KG1 (cell line): ENCODE measurements at places on chromosomes 7 and 10.

DNA sequence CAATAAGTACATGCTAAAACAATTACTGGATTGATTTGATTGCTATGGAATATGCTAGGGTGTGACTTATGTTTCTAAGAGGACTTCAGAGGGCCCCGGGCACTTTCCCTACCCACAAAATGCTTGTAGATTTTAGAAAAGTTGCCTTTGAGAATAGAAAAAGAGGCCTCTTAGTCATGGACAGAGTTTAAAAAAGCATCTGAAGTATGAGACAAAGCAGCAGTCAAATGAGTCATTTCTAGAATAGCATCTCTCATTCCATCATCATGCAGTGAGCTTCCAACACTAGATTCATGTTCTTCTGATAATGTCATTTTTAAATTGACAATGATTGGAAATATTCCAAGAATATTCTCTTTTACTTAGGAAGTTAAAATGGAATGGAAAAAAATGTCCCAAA is 675.1 kb upstream of the PCDH15 start:
- DNase-seq = no peak

DNA sequence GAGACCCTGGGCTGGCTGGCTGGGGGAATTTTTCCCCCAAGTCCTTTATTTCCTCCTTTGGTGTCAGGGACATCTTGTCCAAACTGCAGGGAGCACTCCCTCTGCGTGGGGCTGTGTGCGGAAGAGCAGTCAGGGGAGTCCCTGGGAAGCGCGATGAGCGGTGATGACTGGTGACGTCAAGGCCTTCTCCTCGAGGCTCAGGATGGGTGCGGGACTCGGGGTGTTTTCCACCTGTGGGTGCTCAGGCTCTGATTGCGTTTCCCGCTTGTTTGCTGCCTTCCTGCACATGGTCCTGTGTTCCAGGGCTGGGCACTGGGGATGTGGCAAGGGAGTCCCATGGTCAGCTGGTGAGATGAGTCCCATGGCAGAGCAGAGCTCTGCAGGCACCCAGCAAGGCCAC is 101.2 kb downstream of the DOCK1 start:
- DNase-seq = no peak

DNA sequence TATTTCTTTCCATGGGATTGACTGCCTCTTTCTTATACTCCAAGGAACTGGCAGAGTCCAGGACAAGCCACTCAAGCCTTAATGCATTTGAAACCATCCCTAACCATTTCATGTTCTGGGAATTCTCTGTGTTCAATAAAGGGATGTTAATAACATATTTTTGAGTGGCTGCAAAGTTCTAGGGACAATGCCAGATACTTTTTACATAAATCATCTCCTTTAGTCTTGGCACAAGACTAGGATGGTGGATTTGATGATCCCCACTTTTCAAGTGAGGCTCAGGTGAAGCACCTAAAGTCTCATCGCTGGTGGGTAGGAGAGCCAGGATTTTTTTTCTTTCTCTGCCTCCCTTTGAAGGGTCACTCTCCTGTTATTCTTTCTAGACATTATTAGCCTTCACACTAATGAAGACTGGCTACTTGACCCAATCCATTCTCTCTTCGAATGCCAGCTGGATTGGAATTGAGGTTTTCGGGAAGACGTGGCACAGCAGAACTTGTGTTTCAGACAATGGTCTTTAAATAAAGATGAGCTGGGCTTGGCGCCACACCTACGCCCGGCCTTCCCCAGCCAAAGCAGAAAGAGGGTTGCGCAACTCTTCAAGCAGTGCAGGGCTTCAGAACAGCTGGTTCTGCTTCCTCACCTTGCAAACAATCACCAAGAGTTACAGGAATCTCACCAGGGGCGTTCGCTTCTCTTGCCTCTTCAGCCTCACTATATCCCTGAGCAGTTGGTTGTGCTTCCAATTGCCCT is 73.8 kb upstream of the BMPER start:
- no peak for DNase-seq

DNA sequence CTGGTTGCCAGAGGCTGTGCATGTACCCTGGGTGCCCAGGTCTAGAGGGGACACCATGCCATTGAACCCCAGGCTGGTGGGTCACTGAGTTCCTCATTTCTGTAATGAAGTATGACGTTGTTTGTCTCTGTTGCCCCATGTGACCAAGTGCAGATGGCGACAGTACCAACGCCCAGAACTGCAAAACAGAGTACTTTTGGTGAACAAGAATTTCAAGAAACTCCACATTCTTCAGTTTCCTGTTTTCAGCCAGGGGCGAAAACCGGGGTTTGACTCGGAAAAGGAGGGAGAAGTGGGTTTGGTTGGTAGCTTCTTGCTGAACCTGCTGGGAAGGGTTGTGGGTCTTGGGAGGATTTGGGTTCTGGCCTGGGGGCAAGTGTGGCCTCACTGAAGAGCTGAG is 18.2 kb downstream of the CYP17A1 start:
- DNase-seq = no peak

DNA sequence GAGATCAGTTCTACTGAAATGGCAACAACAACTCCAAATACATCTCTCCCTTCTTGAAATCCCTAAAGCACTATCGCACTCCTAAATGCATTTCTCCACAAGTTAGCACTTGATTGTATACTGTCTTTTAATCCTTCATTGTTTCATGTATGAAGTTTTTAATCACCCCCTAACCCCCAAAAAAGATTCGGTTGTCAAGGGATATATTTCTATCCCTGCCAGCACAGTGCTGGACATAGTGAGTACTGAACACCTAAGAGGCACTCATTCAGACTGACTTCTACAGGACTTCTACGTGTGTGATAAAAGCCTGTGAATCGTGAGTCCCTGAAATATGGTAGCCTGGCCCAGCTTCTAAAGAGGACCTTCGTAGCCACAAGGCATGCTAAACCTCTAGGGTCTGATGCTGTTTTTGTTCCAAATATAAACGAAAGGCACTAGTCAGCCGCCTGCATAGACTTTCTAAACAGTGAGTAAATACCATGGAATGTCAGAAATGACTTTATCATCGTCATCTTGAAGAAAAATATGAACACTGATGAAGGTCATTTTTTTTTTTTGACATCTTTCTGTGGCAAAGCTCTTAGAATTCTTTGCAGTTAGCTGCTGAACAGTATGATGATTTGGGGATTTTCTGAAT is 14.6 kb upstream of the ZSCAN21 start:
- no peak for DNase-seq

- DNase-seq = no peak
Observed at GRCh38 chr10:21990449-21990848, 13.1 kb downstream of the DNAJC1 start.

DNA sequence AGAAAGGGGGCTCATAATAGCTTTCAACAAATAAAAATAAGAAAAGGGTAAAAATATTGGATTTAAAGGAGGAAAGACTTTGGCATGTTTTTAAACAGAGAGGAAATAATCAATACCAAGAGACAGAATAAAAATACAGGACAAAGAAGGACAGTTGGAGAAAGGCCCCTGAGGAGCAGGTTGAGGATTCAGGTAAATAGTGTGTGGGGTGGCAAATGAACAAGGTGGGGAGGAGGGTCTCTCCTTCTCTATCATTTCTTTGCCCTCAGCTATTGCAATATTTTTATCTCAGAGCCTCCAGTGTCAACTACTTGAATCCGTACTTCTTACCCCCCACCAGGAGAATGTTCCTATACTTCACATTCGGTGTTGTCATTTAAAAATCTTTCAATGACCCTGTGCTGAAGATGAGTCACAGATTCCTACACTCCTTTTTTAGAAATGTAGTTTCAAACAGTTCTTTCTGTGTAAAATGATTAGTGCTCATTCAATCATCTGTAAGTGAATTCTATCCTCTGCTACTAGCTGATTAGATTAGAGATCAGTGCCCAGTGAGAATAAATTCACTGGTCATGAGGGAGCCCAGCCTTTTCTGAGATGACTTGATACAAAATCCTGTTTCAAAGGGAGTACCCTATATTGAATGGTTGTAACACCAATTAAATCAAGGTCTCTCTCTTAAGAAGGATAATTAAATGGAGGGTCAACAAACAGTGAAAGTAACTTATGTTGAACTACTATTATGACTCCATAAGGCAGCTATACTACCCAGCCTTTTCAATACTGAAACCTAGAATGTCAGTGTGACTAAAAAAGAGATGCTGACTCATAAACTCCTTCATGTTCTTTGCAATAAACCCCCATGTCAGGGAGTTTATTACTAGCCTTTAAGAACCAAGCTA is 50.4 kb upstream of the WNT16 start:
- DNase-seq = no peak

GRCh38 chr10:22609251-22609650 is 105.1 kb downstream of the PIP4K2A start:
- DNase-seq = no peak

GRCh38 chr10:88991899-88992320 is 1.3 kb downstream of the FAS start:
- peak; percentile 62 for DNase-seq
